ENCODE measurements at places on chromosomes 3 and 15. TPM values are rescaled to one million over a fixed set of nuclear protein-coding genes. Genes with fewer than 3 reads are reported as not detected.

UBE2Q2 gene
- 15.2 TPM for total RNA-seq

- DNase-seq: no peak
Measured at GRCh38 chr3:159766563-159767185, 222.0 kb upstream of the IL12A start.

SLC12A1 gene
- not detected for total RNA-seq

DNA sequence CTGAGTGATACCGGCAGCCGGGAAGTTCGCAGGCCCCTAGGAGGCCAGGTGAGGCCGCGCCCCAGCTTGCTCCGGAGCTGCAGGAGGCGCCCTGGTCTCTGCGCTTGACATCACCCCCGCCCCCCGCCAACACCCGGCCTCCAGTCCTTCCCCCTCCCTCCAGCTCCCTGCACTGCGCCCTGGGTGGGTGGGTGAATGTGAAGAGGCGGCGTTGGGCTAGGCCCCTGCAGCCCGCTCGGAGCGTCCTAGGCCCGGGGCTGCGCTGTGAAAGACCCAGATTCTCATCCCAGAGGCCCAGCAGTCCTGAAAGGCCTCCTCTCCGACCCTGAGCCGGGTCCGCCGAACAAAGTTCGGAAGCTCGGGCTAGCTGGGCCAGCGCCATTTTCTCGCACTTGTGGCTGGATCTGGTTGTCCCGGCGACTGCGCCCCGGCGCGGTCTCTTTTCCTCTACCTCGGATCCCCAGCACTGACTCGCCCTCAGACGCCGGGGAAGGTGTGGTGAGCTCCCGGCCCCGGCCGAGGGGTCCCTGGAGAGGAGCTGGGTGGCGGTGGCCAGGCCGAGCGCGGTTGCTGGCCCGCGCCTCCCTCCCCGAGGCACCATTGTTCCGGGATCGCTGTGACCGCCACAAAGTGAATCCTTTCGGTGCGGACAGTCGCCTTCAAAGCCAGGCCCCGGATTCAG is 12.9 kb downstream of the ZIC4 start:
- no peak for DNase-seq

LRRN1 gene
- total RNA-seq: 1.6 TPM

- DNase-seq: no peak
Measured at GRCh38 chr3:65448120-65448519, 590.6 kb downstream of the MAGI1 start.

MYL3 gene
- total RNA-seq: 10.4 TPM

DNA sequence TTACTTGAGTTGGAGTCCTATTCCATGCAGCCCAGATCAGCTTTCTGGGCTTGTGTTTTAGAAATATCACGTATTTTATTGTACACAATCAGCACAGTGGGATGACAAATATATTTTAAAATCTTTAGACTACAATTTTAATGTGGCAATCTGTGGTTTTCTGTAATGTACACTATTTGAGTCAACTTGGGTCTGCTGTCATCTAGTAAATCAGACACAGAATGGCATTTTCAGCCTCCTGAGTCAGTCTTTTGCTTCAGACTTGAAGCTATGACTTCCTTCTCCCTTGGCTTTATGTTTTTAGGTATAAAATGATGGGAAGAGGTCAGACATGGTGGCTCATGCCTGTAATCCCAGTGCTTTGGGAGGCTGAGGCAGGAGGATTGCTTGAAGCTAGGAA is 232.1 kb downstream of the NECTIN3 start:
- no peak for DNase-seq

DNA sequence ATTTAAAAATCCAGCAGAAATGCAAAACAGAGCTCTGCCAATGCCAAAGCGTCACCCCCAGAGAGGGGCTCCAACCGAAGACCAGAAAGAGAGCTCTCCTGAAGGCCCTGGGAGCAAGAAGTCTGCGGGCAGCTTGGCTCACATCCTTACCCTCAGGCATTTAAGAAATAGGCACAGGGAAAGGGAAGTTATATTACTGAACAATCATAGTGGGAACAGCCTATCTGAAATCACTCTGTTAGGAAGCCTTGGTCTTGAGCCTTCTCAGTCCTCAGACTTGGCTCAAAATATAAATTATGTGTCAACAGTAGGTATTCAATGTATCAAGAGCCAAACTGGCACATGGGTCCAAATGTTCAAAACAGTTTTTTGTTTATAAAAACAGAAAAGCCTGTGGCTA is 10.3 kb upstream of the PPARG start:
- DNase-seq: no peak

DNA sequence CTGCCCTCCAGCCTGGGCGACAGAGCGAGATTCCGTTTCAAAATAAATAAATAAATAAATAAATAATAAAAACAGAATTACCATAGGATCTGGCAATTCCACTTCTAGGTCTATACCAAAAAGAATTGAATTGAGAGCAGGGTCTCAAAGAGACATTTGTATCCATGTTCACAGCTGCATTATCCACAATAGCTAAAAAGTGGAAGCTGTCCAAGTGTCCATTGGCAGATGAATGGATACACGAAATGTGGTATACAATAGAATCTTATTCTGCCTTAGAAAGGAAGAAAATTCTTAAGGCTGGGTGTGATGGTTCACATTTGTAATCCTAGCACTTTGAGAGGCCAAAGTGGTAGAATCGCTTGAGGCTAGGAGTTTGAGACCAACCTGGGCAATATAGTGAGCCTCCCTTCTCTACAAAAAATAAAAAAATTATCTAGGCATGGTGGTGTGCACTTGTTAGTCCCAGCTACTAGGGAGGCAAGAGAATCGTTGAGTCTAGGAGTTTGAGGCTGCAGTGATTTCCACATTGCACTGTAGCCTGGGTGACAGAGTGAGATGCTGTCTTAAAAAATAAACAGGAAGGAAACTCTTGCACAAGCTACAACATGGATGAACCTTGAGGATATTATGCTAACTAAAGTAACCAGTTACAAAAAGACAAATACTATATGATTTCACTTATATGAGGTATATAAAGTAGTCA is 24.2 kb downstream of the PFKFB4 start:
- DNase-seq: no peak

SEC61A1 gene
- total RNA-seq: 168 TPM

DNA sequence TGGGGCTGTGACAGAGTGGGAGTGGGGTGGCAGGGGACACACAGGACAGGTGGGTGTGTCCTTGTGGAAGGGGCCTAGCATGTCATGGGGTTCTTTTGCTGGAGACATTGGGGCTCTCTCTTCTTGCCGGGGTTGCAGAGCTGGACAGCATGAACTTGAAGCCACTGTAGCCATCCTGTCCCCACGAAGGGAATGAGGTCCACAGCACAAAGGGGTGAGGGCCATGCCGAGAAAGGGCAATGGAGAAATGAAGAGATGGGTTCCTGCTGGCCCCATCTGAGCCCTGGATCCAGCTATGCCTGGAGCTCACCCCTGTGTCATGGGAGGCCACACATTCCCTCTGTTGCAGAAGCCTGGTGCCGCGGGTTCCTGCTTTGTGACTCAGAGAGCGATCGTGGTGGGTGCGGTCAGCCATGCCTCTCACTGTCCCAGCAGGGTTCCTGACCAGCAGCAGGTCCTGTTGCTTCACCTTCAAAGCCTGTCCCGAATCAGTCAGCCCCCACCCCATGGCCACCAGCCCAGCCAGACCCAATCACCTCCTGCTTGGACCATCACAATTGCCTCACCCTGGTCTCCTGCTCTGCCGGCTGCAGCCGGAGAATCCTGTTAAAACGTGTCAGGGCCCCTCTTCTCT is 50.0 kb downstream of the DNAJB8 start:
- DNase-seq: no peak

CCR5 gene
- total RNA-seq: not detected

DNA sequence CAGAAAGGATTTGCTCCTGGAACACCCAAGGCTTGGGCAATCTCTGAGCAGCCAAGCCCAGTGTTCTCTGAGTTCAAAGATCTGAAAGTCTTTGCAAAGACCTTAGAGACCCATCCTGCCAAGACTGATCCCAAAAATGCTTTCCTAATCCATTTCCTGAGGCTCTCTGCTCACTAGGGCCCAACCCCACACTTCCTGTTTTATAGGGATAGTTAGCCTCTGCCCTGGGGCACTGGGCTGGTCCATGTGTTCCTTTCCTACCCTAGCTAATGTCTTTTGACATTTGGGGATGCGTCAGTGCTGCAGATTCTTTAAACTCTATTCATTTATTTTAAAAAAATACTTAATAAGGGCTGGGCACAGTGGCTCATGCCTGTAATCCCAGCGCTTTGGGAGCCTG is 372.7 kb downstream of the ROBO2 start:
- no peak for DNase-seq

- no peak for DNase-seq
Measured at GRCh38 chr3:152836269-152836668, 1.3 kb downstream of the P2RY1 start.

PLSCR4 gene
- total RNA-seq: 19.4 TPM

WDR93 gene
- total RNA-seq: 0.66 TPM

GRCh38 chr3:148146947-148147826 is 550.5 kb upstream of the AGTR1 start:
- no peak for DNase-seq

PRICKLE2 gene
- 23.4 TPM for total RNA-seq

GRCh38 chr3:183161552-183162336 is 790 bp downstream of the LAMP3 start:
- DNase-seq: no peak

DNA sequence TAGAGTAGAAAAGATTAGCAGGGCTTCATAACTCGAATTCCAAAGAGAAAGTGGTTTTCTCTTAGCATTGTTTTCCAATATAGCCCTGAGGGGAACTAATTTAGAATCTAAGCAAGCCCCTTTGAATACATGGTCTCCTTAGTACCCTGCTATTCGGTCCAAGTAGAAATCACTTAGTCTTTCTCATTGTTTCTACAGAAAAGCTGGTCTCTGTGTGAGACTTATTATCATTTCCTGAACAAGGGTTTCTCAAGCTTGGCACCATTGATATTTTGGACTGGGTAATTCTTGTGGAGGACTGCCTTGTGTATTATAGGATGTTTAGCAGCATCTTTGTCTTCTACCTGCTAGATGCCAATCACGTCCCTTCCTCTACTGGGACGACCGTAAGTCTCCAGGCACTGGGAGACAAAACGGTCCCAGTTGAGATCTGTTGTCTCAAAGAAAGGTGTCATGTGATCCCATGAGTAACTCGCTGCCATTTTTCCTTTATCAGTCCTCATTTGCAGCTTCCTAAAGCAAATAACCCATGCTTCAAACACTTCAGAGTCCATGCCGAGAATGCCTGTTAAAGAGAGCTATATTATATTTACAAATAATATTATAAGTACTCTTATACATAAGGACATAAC is 230.7 kb upstream of the SLCO3A1 start:
- no peak for DNase-seq

DNA sequence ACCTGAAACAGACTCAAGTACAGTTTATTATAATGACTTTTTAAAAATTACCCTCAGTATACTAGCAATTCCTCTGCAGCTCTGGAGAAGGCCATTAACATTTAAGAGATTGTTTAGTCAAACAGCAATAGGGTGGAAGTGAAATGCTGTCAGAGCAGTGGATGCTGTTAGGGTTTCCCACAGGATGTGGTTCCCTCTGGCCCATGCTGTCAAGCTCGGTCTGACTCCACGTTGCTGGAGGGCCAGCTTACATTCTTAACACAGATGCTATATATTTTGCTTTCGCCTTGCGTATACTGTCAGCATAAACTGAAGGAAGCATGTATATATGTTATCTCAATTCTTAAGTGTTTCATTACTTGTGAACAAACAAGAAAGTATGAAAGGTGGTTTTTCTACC is 231.1 kb upstream of the COL8A1 start:
- no peak for DNase-seq

DNA sequence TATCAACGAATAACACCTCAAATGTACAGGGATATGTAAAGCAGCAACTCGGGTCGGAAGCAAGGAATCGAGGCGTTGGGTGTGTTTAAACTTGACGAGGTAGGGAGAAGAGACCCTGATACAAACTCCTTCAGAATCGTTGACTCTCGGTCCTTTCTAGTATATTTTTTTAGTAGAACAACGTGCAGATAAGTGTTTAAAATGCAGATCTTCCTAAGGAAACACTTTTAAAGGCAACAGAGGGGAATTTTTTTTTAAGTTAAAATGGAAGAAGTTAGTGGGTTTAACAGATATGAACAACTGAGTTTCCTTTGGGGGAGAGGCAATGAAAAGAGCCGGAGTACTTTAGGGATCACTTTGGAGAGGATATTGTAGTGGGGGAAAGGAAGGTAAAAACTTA is 1.1 kb upstream of the KPNA4 start:
- no peak for DNase-seq

DNA sequence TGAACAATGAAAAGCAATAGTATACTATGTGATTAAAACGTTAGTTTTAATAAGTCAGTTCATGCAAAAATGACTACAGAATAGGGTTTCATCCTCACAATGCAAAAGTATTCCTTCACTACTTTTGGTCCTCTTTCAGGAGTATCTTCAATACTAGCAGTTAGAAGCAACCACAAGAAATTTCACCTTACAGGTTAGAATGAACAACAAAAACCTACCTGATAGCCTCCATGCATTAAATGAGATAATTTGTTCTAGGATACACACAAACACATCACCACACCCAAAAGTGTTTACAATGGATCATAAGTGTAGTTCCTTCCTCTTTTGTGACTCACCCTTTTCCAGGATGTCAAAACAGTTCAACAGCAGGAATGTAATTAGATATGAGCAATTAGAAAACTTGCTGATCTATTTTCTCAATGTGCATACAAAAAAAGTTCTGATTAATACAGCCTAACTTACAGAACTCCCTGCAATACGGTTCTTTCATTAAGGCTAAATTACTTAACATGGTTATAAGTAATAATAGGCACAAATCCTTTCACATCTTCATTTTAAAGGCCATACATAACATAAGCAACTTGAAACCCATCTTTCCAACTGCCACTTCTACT is 21.6 kb downstream of the UACA start:
- DNase-seq: no peak

GRCh38 chr3:126340081-126340511 is 17.1 kb downstream of the KLF15 start:
- DNase-seq: peak; percentile 36

DNA sequence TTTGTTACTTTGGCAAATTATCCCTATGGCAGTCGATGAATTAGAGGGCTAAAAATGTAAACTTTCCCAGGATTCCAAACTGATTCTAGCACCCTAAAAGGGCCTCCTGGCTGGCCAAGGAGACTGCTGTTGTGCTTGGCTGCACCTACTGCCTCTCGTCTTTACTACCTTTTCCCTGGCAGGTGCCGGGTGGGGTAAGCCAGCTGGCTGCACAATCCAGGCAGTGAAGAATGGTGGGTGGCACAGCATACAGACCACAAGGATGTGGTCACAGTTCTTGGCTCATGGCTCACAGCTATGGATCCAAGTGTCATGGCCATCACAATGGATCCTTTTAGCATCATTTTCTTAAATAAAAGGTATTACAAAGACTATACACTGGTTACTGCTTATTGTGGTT is 20.7 kb upstream of the SLC25A26 start:
- no peak for DNase-seq

GRCh38 chr15:95298729-95299128 is 1031.8 kb upstream of the NR2F2 start:
- no peak for DNase-seq

MEIS2 gene
- total RNA-seq: 86.0 TPM

Measured in body of pancreas (tissue), 4 donors.